Right renal cortex interstitium (tissue), 3 donors: ENCODE measurements at places on chromosomes 12 and 14. TPM values are rescaled to one million over a fixed set of nuclear protein-coding genes. Genes with fewer than 3 reads are reported as not detected.

BICDL1 gene
- polyA plus RNA-seq, result 39.1 TPM

KRT72 gene
- not detected for polyA plus RNA-seq

MMP17 gene
- polyA plus RNA-seq, result 0.53 TPM

RERGL gene
- polyA plus RNA-seq, result 11.2 TPM

POC1B gene
- polyA plus RNA-seq, result 22.5 TPM

WNT5B gene
- polyA plus RNA-seq, result 5.3 TPM

APOF gene
- not detected for polyA plus RNA-seq

IL22 gene
- polyA plus RNA-seq, result not detected

DNA sequence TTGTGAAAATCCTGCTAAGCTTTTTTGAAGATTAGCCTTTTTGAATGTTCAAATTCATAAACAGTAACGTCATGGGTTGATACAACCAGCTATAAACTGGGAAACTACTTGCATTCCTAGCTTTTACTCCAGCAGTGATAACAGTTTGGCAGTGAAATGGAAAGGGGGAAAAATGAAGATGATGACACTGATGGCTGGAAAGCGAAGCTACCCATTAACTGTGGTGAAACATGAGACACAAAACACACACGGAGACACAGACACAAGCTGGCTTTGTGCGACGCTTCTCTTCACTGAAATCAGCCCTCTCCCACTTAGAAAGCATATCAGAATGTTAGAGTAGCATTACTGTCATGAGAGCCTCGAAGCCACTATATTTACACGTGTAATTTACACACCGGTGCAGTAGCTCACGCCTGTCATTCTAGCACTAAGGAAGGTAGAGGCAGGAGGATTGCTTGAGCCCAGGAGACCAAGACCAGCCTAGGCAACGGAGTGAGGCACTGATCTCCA, 15.7 kb downstream of the VPS37B start:
- no peak for DNase-seq

- no peak for DNase-seq
These were observed 14.0 kb upstream of the RABGGTA start for GRCh38 chr14:24285351-24285750.

GRCh38 chr12:64029013-64029857, 184.7 kb downstream of the SRGAP1 start:
- DNase-seq, result no peak

DNA sequence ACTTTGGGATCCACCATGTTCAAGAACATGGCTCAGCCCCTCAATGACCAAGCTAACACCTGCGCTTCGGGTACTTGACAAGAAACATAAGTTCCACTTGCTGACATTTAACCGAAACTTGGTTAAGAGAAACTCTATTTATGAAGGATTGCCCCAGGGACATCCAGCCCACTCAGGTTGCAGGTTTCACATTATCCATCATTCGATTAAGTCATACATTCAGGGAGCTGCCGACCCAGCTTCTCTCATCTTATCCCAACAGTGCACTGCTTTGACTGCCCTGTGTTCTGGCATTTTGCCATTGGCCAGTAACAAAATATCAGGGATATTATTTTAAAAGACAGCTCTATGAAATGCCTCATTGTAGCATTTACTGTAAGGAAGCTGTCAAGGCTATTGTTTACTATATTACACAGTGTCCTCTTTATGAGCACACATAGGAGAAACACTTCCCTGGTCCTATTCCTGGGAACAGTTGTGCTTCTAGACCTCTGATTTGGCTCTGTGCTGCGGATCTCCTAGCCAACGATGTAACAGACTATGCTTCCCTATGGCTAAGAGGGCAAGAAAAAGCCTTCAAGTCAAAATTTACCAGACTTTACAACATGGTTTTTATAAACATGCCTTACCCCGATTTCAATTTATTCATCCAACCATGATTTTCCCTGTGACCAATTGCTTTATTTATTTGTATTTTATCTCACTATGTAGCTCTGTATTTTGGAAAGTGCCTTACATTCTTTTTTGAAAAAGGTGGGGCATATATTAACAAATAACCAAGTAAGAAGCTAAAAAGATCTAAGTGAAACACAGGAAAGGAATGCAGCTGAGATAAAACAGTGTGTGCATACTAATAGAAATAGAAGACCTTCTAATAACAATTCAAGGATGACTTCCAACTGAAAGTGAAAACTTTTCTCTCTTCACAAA, 109.3 kb downstream of the ITPR2 start:
- no peak for DNase-seq

DNA sequence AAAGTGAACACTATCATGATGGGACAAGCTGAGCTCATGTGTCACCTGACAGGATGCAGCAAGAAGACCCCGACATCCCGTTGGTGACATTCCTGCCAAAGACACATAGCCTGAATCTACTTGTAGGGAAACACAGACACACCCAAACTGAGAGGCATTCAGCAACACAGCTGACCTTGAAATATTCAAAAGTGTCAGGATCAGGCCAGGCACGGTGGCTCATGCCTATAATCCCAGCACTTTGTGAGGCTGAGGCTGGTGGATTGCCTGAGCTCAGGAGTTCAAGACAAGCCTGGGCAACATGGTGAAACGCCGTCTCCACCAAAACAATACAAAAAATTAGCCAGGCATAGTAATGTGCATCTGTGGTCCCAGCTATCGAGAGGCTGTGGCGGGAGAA, 232.0 kb upstream of the PLXNC1 start:
- DNase-seq, result no peak

DNA sequence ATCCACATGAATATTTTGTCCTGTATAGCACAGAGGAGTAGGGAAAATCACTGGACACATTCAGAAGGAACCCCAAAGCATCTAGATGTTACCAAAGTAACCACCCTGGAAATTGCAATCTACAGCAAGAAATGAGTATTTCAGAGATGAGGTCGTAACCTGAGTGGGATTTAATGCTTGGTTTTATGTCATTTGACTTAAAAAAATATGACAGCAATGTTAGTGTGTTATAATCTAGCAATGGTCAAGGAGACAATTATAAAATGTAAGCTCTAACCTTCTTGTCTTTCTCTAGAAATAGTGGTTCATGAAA, 256.6 kb downstream of the NAV3 start:
- DNase-seq, result no peak

- DNase-seq, result no peak
These were observed 8.2 kb upstream of the BATF start for GRCh38 chr14:75513911-75514672.

DNA sequence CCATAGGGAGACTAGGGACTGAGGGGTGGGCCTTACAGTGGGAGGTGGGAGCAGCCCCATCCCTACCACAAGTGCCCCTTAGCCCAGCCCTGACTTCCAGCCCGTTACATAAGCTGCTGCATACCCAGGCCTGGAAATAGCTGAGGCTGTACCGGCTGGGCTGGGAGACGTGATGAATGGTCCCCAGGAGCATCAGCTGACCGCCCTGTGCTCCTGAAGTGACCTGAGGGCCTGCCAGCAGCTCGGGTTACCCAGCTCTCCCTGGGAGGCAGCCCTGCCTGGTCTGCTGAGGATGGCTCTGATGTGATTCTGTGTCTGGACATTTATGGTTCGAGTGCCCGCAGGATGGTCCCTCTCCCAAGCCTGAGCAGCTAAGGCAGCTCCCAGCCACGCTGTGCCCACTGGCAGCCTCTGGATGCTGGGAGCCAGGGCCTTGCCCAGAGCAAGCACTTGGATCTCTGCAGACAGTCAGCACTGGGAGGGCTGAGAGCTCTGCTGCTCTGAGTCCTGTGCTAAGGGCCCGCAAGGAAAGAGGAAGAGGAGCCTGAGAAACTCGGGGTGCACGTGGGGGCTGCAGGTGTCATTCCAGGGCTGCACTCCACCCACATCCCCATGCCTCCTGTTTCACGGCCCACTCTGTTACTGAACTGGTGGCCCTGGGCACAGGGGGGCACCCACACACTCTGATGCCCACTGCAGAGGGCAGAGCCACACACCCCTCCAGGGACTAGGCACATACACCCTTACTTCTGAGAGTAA, 20.5 kb downstream of the TAMALIN start:
- no peak for DNase-seq

DNA sequence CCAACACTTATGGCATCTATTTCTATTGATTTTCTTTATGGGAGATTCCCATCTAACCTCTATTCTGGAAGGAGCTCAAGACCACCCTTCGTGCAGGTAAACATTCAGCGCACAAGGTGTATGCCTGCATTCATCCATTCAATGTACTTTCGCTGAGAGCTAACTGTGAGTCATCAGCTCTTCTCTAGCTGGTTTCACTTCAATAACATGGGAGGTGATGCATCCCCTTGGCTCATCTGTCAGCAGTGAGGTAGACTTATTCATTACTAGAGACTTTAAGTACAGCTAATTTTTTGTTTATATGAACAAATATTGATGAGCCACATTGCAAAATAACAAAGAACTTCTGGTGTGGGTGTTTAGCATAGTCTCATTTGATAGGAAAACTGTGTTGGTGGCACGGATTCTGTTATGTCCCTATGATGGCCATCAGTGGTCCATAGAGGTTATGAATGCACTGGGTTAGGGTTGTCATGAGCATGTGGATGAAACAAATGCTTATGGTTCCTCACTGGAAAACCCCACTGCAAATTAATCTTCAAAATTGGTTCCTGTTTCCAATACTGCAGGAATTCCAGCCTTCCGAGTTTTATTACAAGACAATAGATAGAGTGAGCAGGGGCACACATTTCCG, 1151.0 kb downstream of the BCL11B start:
- no peak for DNase-seq

GRCh38 chr12:129378496-129378895, 525.2 kb downstream of the GLT1D1 start:
- DNase-seq, result no peak

DNA sequence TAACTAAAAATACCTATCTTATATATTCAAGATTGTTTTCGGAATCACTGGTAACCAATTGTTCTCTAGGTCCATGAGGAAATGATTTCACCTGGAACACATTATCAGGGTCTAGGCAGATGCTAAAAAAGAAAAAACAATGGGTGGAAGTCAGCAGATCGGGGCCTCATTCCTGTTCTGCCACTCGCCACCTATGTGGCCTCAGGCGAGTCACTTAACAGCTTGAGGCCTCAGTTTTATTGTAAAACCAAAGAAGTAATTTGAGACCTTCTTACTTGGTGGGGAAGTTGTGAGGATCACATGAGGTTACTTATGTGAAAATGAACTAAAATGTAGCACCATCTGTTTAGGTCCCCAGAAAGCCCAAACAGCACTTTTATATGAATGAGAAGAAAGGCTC, 6.2 kb upstream of the RNASE10 start:
- no peak for DNase-seq
